ENCODE measurements at places on chromosomes 6 and 20.

GRCh38 chr6:64146876-64147275, 511.3 kb downstream of the PHF3 start:
- DNase-seq = peak; percentile 17

GRCh38 chr6:14444295-14444972, 326.9 kb downstream of the CD83 start:
- peak; percentile 46 for DNase-seq

DNA sequence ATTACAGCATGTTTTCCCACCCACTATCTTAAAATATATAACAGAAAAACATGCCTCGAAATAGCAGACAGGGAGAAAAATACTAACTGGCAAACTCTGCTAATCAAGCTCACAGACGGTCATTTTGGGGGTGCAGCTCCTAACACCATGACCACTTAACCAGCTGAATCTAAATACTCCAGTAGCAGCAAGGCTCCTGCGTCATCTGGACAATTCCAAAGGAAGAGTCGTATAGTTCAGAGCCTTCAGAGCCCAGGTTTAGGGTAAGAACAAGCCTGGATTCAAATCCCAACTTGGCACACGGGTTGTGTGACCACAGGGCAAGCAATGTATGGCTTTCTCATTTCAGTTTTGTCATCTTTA, 81.3 kb upstream of the COL21A1 start:
- no peak for DNase-seq

DNA sequence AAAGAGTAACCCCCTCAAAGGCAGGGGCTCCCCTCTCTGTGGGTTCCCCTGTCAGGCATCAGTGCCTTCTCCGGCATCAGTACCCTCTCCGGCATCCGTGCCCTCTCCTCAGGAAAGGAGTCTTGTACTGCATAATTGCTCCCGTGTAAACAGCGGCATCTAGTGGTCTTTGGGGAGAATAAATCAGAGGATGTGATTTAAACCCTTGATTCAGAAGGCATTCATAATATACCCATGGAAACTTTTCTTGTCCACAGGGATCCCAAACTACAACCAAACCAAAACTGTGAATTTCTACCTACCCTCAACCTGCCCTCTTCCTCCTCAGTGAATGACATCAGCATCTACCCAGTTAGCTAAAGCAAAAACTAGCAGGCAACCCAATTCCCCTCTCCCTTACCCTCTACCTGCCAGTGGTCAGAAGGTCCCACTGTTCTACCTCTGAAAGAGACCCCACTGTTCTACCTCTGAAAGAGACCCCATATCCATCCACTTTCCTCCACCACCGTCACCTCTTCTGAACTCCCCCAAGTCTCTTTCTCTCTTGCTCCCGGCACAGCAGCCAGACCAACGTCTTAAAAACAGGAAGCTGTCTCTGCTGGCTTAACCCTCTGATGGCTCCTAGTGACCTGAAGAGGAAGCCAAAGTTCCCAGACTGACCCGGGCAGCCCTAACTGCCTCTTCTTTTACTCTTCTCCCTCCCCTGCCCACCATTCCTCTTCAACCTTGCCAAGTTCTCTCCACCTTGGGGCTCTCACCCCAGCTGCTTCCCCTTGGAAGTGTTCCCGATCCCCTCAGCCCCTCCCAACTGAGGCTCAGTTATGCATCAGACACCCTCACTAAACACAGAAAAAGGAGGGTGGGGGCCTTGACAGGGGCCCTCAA, 27.2 kb downstream of the UBE2V1 start:
- peak; percentile 66 for DNase-seq

DNA sequence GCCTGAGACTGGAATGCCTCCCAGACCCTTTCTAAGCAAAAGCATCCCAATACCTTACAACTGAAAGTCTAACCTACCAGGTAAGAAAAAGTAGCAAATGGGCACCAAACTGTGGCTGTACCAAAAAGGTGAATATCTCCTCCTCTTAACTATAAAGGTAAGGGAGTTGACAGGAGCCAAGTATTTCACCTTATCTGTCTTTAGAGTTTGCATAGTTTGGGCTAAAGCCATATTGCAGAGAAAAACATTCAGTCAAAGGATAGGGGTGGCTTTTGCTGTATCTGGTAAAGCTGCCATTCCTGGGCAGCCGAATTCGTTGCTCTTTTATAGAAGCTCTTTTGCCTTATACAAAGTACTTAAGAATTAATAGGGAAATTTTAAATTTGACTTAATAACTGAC, 38.1 kb downstream of the PHF3 start:
- no peak for DNase-seq

DNA sequence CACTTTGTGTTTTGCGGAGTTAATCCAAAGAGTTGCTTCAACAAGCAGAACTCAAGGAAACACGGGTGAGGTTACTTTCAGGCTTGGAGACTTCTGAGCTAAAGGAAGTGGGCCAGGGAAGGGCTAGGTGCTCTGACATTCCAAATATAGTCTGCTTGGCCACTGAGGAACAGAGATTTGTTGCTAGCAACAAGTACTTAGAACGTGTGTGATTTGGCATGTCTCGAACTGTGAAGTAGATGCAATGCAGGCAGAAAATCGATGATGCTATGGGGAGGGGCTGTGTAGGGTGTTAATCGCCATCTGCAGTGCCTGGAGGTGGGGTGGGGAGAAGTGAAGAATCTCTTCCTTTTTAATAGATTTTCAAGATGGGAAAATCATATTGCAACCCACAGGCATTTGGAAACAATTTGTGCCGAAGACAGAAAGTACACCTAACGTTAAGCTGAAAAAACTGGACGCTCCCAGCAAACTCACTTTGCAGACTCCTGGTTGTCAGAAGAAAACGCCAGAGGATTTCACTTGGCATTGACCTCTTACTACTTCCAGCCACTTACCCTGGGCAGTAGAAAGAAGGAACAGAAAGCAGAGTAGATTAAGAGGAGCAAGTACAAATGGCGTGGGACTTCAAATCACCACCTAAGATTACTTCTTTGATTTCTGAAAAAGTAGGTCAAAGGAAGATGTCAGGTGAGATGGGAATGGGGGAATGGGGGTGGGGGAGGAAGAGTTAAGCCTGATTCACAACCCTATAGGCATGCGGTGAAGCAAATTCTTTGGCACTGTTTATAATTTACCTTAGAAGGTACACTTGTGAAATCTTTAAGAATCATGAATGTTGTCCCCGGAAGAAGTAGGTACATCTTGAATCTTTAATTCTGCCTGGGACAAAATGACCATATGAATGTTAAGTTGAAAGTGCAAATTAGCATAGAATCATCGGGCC, 314.1 kb downstream of the CD83 start:
- no peak for DNase-seq

- DNase-seq = no peak
Observed at GRCh38 chr6:163023700-163024099, 295.9 kb downstream of the PACRG start.

DNA sequence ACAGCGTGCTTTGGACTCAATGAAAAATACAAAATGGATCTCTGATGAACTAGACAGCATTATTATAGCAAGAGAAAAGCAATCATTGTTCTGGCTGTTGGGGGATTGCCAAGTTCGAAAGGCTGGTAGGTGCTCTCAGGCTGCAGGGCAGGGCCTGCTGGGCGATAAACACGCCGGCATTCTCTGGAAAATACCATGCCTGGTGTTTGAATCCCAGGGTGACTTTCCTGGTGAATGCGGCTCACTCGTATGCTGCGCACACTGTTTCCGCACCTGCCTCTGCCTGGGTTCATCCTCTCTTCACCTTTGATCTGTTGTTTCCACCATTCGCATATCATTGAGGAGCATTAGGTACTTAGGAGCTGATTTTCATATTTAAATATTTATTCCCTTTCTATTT, 37.4 kb downstream of the GCNT2 start:
- DNase-seq = peak; percentile 95

- no peak for DNase-seq
Observed at GRCh38 chr6:33781131-33781975, 7.6 kb downstream of the LEMD2 start.

DNA sequence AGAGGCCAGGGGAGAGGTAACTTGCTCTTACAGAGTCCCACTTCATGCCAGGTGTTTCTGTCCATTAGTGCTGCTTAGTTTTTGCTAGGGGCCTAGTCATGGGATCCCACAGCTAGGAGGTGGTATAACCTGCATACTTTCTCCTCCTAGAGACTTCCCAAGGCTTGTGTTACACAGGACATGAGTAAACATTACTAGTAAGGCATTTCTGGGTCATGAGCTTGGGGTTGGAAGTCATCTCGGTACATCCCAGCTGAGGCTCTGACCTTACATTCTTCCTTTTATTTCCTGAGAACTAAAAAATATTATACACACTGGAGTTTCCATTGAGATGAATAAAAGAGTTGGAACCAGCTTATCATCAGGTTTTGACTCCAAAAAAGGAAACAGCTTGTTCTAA, 20.9 kb upstream of the PNPLA1 start:
- peak; percentile 9 for DNase-seq

DNA sequence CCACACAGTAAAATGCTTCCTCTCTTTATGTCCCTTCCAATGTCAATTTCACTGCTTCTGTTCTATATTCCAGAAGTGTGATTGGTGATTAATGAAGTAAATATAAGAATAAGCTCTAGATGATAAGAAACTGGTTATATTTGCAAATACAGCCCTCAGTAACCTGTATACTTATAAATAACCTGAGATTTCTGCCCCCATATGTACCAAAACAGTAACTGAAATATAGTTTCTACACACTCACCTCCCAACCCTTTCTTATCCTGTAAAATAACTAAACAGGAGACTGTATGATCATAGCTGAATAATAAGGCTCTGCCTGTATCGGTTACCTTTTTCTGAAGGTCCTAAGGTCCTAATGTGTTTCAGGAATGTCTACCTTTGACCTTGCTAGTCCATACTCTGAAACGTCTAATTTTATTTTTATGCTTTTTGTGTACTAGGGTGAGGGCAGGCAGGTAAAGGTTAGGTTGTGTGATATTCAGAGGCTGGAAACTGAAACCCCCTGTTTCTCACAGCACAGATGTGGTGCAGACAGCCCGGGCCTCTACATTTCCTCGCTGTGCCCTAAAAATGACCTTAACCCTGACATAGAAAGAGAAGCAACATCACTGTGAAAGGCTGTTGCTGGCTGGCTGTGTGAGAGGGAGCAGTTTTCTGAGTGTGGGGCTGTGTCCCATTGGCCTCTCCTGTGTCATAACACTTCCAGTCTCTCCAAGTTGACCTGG, 378.8 kb downstream of the CENPW start:
- DNase-seq = no peak

GRCh38 chr6:43795421-43795820, 25.4 kb downstream of the VEGFA start:
- no peak for DNase-seq

- DNase-seq = peak; percentile 66
Observed at GRCh38 chr6:95417856-95418255, 159.5 kb upstream of the MANEA start.

- no peak for DNase-seq
Observed at GRCh38 chr6:45327956-45328522, at the start of gene RUNX2. Gene RUNX2 (plus strand): TSS chr6:45328330. CDS start chr6:45328727, 397 bp downstream.
